Fibroblast of skin of right biceps (primary cell): ENCODE measurements at places on chromosomes 7 and 10.
A peak's percentile ranks its signal among the peaks of the same experiment; 100 is the strongest.

GRCh38 chr7:473211-473734, 46.4 kb downstream of the PDGFA start:
- no peak for DNase-seq

- no peak for DNase-seq
Observed at GRCh38 chr10:119653209-119653608, 2.0 kb downstream of the BAG3 start.

GRCh38 chr7:47885309-47885986, 62.8 kb downstream of the PKD1L1 start:
- DNase-seq, result no peak

GRCh38 chr10:119176166-119176565, 2.4 kb downstream of the PRDX3 start:
- DNase-seq, result no peak

DNA sequence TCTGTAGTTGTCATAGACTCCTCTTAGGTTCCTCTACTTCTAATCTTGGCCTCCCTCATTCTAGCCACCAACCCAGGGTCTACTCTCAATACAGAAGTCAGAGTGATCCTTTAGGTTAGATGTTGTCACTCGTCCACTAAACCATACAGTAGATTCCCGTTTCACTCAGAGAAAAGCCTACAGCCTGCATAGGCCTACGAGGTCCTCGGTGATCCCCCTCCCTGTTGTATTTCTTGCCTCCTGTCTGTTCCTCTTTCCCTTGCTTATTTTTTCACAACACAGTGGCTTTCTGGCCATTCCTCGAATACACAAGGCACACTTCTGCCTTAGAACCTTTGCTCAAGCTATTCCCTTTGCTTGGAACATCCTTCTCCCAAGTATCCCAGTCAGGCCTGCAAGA, 183.0 kb upstream of the PRSS1 start:
- no peak for DNase-seq

DNA sequence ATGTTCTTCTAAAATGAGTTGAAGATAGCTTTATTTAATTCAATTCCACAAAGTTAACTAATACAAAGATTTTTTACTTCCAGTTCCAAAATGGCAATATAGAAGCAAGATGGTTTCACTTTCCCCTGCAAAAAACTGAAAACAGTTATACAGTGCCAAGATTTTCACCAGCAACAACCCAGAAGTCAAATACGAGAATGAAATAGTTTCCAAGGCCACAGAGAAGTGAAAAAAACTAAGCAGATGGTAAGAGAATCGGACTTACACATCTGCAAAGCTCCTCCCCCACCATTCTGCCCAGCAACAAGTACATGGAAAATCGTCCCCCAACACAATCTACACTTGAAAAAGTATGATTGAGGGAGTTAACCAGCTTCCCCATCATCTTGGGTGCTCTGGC, 30.3 kb upstream of the KEL start:
- DNase-seq, result no peak

DNA sequence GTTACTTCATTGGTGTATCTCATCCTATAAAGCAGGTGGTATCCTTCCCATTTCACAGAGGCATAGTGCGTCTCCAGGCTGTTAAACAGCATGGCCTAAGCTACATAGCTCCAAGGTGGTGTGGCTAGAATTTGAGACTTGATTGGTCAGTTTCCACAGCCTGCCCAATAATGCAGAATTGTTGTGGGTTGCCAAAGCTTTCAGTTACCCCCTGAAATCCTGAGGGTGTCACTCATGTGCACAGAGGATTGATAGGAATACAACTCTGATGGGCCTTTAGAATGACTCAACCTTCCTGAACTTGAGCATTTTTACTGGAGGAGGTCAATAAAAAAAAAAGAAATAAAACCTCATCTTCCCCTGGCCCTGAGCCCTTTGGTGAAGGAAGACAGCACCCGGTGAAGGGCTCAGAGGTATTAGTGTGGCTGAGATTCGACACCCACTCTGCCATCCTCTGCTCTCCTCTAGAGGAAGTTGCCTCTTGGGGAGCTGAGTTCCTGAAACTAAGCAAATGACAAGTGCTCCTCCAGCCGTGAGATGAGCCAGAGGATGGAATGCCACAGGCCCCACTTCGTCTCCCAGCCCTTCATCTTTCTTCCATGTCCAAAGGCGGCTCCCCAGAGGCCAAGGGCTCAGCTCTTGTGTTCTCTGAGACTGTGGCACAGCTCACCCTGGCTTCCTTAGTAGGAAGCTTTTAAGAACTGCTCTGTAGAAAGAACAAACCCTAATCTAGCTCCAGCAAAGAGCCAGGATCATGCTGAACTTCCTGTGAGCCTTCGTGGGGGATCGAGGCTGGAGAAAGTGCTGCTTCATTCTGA, 1.0 kb downstream of the ACSL5 start:
- DNase-seq, result peak; percentile 18

DNA sequence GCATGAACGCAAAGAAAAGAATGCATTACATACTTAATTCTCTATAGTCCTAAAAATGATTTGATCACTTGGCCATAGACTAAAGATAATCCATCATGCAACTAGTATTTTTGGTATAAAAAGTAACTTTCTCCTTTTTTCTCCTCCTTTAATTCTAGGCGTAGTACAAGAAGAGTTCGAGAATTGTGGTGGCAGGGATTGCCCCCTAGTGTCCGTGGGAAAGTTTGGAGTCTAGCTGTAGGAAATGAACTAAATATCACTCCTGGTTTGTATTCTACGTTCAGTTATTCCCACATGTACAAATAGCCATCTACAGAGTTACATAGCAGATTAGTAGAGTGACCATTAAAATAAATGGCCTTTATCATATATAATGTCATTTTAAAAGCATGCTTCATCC, 45.5 kb upstream of the HELLS start:
- peak; percentile 17 for DNase-seq

DNA sequence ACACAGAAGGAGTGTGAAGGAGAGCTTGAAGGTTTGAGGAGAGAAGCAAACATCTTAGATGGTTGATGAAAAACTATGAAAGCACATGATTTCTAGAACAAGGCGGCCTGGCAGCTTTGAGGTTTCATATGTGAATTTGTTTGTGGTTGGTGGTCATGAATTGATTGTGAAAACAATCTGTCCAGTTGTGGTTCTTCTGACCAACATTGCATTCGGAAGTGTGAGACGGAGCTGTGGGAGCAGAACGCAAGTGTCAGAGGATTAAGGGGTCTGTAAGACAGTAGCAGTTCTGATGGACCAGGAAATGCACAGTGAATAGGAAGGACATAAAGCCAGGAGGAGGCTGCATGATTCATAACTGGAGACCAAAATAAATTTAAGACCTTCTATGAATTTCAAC, 594.6 kb downstream of the NXPH1 start:
- no peak for DNase-seq

DNA sequence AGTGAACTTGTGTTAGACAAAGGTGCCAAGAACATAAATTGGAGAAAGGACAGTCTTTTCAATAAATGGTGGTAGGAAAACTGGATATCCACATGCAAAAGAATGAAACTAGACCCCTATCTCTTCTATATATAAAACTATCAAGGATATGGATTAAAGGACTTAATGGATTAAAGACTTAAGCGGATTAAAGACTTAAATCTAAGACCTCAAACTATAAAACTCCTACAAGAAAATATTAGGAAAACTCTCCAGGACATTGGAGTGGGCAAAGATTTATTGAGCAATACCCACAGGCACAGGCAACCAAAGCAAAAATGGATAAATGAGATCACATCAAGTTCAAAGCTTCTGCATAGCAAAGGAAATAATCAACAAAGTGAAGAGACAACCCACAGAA, 242.9 kb upstream of the MEOX2 start:
- DNase-seq, result no peak

- DNase-seq, result no peak
Observed at GRCh38 chr10:27383595-27384542, 120.2 kb upstream of the RAB18 start.

DNA sequence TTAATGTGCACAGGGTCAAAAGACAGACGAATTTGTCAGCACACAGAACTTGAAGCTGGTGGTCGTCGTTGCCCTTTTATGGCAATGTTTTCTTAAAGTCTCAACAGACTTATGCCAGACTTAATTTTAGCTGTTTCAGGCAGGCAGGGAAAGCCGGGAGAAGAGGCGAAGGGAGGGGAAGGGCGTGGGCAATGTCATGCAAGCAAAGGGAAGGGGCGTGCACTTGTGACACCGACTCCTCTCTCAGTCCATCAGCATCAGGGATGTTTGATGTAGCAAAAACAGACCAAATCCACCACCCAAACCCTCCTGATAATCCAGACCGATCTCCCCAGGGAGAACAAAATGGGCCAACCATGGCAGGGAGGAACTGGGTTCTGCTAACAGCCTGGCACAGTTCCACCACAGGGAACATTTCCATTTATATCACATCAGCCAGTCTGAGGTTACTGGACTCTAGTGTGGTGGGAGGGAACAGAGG, 118.1 kb upstream of the RHEB start:
- peak; percentile 95 for DNase-seq
